ENCODE measurements at places on chromosomes 2 and 18.

DNA sequence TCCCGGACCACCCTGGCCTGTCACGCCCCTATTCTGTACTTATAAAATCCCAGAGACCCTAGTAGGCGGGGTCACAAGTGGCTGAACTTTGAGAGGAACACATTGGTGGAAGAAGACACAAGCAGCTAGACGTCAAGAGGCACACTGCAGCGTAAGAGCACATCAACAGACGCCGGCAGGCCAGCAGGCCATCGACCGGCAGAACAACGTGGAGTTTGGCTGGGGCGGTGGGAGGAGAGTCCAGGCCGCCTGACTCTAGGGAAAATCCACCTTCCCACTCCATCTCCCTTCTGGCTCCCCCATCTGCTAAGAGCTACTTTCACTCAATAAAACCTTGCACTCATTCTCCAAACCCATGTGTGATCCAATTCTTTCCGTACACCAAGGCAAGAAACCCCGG is 601.8 kb upstream of the CDH2 start:
- no peaks in the 10 kb centered on the region for H3K27me3 ChIP-seq
- no peaks in the 10 kb centered on the region for H3K4me1 ChIP-seq
- DNase-seq: no peak
- no peaks in the 10 kb centered on the region for H3K36me3 ChIP-seq
- no peak overlapping the region for H3K4me3 ChIP-seq

- no peak for DNase-seq
- H3K4me3 ChIP-seq: no peak overlapping the region
- H3K4me1 ChIP-seq: no peaks in the 10 kb centered on the region
- no peaks in the 10 kb centered on the region for H3K36me3 ChIP-seq
- H3K27me3 ChIP-seq: no peaks in the 10 kb centered on the region
Observed at GRCh38 chr2:234199996-234200395, 149.5 kb downstream of the SPP2 start.

GRCh38 chr2:3266925-3267867 is 110.4 kb downstream of the EIPR1 start:
- H3K4me1 ChIP-seq: no peaks in the 10 kb centered on the region
- no peaks in the 10 kb centered on the region for H3K27me3 ChIP-seq
- H3K27ac ChIP-seq: no peak overlapping the region
- H3K36me3 ChIP-seq: no peaks in the 10 kb centered on the region

DNA sequence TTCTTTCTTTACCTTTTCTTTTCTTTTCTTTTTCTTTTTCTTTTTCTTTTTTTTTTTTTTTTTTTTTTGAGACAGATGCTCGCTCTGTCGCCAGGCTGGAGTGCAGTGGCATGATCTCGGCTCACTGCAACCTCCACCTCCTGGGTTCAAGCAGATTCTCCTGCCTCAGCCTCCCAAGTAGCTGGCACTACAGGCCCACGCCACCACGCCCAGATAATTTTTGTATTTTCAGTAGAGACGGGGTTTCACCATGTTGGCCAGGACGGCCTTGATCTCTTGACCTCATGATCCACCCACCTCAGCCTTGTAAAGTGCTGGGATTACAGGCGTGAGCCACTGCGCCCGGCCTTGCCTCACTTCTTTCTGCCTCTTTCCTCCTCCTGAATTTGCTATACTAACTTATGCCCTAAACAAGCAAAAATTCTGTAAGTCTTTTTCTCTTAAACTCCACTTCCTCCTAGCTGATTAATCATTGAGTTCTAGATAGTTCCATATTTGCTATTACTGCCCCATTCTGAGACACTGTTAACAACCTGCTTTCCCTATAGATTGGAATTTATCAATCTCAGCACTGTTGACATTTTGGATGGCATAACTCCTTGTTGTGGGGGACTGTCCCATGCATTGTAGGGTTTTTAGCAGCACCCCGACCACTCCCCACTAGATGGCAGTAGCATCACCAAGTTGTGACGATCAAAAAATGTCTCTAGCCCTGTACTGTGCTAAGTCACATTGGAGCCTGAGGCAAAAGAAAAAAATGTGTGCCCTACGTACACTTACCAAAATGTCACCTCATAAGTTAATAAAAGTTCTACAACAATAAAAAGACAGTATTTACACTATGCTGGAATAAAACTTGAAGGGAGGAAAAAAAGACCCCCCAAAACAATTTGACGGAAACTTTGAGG is 16.4 kb upstream of the THADA start:
- peak overlapping the region; percentile 28 for H3K4me3 ChIP-seq
- H3K4me1 ChIP-seq: no peaks in the 10 kb centered on the region
- DNase-seq: no peak
- no peaks in the 10 kb centered on the region for H3K36me3 ChIP-seq
- H3K27ac ChIP-seq: no peak overlapping the region

- no peaks in the 10 kb centered on the region for H3K4me1 ChIP-seq
- H3K27ac ChIP-seq: no peak overlapping the region
- DNase-seq: no peak
- H3K4me3 ChIP-seq: no peak overlapping the region
- no peaks in the 10 kb centered on the region for H3K27me3 ChIP-seq
Observed at GRCh38 chr2:238698072-238698352, 149.9 kb upstream of the TWIST2 start.

DNA sequence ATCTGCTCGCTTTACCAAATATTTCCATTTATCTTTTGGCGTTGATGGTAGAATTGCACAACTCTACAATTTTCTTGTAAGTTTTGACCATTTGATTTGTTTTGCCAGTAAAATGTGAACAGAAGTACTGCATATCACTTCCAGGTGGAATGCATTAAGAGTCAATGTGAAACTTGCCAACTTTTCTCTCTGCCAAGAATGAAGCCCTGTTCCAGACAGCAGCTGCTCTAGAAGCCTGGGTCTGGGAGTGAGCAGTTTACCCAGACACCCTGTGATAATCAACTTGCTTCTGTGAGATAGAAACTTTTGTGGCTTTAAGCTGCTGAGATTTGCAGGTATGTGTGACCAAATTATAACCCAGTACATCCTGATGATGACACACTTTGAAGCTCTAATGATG is 115.9 kb upstream of the SYT4 start:
- H3K36me3 ChIP-seq: no peaks in the 10 kb centered on the region
- H3K4me3 ChIP-seq: no peak overlapping the region
- DNase-seq: no peak
- H3K27me3 ChIP-seq: no peaks in the 10 kb centered on the region
- H3K4me1 ChIP-seq: no peaks in the 10 kb centered on the region

GRCh38 chr2:64362562-64363026 is 91.4 kb upstream of the LGALSL start:
- H3K36me3 ChIP-seq: no peaks in the 10 kb centered on the region
- H3K4me1 ChIP-seq: no peaks in the 10 kb centered on the region
- no peak overlapping the region for H3K4me3 ChIP-seq

Measured in kidney (tissue), 22 donors.